AG04450 (cell line): ENCODE measurements at places on chromosomes 12 and 14.

DNA sequence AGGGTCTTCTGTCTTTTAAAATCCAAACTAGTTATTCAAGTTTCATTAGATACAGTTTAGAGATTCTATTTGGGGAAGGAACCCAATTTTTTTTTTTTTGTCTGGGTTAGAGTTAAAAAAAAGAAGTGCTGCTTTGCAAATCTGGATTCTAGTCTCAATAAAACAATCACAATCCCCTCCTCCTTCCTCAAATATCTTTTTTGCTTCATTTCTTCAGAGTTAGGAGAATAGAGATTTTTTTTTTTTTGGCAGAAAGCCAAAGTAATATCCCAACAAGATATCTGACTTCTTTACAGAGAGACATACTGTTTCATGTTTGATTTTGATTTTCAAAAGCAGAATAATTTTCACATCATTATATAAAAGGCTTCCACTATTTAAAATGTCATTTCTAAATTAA, 201.9 kb downstream of the FOXN3 start:
- DNase-seq, result no peak

- no peak for DNase-seq
Observed at GRCh38 chr12:62319058-62319457, 58.9 kb downstream of the USP15 start.

DNA sequence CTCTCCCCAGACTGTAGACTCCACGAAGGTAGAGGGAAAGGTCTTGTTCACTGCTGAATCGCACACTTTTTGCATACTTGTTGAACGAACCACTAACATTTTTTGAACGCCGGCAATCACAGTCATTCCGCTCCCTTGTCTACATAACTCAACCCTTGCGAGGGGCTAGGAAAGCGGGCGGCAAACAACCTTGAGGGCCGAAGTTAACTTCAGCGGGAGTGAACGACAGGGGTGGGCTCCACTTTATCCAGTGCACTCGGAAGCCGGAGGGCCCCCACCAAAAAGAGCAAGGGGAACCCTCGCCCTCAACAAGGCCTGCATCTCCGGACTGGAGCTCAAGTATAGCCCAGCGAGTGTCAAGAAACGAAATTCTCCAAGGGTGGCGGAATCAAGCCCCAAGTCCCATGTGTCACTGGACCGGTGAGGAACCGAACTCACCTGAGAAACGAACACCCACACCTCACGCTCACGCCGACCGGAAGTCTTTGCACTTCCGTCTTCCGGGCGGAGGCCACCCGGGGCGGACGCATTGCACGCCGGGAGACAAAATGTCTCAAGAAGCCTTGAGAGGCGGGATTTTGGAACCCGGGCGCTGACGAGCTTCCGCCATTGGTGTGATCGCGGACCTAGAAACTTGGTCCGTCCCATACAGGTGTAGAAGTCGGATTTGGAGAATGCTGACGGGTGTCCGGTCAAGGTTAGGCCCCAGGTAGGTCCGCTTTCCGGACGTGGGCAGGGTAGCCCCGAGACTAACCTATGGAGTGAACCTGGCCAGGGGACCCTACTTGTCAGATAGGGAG, at the start of gene LLPH:
Gene LLPH (minus strand): TSS at position 484 of the 800 bp plus-strand sequence. CDS start 1,644 bp downstream, outside the sequence.
- DNase-seq, result peak; percentile 50

DNA sequence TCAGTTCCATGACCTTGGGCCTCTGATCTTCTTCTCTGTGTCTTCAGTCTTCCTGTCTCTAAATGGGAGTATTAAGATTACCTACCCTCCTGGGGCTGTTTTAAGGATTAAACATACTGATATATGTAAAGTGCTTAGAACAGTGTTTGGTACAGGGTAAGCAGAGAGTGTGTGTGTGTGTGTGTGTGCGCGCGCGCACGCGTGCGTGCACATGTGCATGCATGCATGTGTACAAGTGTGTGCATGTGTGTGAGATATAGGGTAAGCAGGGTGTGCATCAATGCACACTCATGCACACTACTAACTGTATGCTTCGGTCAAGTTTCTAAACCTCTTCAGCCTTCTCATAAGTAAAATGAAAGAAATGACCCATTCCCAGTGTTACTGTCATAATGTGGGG, 196.6 kb downstream of the NTF3 start:
- no peak for DNase-seq

GRCh38 chr14:37114002-37114401, 58.4 kb downstream of the SLC25A21 start:
- DNase-seq, result no peak

GRCh38 chr12:132433641-132434395, 56.1 kb upstream of the FBRSL1 start:
- no peak for DNase-seq

DNA sequence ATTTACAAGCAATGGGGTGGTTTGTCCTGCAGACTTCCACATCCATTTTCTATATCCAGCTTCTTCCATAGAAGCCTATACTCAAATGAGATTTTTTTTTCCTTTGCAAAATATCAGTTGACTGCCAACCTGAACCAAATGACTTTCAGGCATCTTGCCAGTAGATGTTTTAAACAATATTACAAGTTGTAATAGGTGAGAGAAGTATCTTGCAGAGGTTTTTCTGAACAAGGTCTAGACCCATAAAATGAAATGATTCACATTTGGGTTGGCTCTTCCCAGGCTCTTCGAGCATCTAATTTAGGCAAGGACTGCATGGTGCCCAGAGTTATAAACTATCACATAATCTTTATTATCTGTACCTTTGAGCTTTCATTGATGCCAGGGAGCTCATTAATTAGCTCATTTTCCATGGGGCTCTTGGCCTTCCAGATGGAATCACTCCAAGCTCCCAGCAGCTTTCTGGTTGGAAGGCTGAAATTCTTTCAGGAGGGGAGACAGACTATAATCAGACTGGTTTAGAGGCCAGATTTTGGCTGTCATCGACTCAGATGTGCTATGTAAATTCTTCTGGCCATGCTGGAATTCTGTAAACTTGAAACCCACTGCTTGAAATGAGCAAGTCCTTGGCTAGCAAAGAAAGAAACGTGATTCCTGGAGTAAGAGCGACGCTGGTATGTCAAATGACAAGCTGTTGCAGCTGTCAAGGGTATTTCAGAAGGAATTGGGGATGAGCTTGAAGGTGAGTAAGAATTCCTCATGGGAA, 32.2 kb upstream of the DICER1 start:
- no peak for DNase-seq

DNA sequence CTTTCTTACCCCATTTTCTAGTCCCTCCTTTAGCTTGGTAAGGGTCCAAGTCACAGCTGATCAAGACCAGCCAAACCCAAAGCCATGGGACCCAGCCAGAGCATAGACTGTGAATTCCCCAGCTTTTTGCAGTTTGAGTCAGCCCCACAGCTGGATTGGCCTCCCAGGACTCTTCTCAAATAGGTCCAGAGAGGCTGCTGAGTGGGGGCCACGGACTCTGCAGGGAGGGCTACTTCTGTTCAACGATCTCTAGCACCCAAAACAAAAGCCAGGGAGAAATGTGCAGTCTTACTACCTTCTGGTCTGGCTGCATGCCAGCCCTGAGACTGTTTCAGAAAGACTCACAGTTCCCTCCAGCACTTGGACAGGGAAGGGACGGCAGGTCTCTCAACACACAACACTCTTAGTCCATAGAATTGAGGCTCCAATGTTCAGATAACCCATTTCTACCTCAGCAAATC, 1.6 kb downstream of the VDR start:
- DNase-seq, result peak; percentile 57

DNA sequence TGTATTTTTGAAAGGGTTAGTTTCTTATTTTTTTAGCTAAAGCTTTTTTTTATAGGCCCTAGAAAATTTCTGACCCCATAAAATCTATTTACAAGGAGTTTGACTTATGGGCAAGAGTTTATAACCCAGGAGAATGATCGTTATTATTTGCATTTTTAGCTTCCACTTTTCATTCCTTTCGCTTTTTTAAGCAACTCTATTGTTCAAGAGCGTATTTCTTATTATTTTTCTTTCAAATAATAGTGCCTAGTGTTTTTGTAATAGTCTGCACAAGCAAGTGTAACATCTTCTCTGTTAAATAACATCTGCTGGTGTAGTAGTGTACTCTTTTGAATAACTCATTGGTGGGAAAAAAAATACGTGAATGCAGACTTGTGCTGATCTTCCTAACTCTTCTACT, 216.3 kb downstream of the ERC1 start:
- DNase-seq, result no peak

DNA sequence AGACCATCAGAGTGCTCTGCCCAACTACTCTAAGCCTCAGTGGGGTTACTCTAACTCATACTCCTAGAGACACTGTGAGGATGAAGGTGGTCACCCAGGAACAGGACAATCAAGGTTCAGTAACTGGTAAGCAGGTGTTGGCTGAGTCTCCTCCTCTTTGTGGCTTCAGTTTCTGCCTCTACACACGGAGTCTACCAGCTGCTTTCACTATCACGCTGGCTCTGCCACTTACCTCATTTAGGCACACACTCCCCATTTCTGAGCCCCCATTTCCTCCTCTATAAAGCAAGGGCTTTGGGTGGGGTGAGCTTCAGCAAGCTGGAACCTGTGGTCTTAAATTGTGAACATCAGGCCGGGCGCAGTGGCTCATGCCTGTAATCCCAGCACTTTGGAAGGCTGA, 7.3 kb upstream of the TCHP start:
- no peak for DNase-seq

GRCh38 chr14:101252443-101253214, 308.7 kb upstream of the DIO3 start:
- DNase-seq, result no peak

- no peak for DNase-seq
Observed at GRCh38 chr12:23221066-23221465, 596.1 kb downstream of the ETNK1 start.

DNA sequence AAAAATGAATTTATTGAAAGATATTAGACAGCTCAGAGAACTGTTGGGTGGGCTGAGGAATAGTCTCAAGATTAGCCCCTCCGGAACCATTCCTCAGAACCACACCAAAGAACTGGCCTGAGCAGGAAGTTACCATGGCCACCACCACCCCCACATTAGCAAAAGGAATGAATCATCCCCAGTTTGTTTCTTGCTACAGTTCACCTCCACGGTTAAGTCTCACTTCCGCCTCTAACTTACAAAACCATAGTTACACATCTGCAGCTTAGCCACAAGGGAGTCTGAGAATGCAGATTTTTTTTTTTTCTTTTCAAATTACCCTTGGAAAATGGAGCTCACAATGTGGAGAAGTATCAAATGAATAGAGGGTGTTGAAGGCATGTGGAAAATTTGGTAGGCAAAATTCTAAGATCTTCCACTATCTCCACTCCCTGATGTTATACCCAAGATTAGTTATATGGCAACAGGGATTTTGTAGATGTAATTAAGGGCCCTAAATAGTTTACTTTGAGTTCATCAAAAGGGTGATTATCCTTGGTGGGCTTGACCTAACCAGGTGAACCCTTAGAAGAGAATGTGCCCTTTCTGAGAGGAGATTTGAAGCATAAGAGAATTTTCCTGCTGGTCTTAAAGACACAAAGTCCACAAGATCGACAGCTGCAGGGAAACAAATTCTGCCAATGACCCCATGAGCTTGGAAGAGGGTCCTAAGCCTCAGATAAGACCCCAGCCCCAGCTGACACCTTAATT, 129.8 kb upstream of the KRR1 start:
- peak; percentile 68 for DNase-seq

GRCh38 chr14:65637780-65638179, 225.2 kb downstream of the FUT8 start:
- DNase-seq, result no peak

DNA sequence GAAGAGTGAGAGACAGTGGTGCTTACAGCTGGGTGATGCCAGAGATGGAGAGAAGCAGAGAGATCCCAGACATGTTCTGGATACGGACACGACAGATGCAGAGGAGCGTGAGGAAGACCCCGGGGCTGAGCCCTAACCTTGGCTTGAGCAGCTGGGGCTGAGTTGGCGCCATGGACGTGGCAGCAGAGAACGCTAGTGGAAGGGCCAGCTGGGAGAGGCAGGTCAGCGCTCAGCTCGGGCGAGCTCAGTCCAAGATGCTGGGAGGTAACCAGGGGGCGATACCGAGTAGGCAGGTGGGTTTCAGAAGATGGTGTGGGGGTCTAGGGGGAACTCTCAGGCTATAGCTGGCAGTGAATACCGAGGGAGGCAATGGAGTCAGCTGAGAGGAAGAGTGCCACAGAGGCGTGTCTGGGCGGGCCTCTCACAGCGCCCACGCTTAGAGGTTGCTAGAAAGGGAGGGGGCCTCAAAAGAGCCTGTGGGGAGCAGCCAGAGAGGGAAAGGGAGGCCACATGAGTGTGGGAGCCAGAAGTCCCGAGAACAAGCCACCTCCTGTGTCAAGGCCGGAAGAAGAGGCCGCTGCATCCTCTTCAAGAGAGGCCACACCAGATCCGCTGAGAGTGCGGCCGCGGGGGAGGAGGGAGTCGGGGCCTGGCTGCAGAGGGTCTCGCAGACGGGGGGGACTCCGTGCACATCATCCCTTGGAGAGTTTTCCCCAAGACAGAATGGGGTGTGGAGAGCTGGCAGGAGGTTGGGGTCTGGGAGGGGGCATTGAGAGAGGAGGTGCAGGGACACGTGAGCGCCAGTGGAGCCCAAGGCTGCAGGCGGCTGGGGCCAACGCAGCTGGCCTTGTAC, 57.0 kb upstream of the DIO3 start:
- no peak for DNase-seq

- DNase-seq, result no peak
Observed at GRCh38 chr12:108240027-108240785, 98.9 kb downstream of the CMKLR1 start.

- no peak for DNase-seq
Observed at GRCh38 chr12:102513272-102513671, 32.9 kb upstream of the IGF1 start.

- DNase-seq, result no peak
Observed at GRCh38 chr14:73731111-73731510, 16.9 kb upstream of the PNMA1 start.

DNA sequence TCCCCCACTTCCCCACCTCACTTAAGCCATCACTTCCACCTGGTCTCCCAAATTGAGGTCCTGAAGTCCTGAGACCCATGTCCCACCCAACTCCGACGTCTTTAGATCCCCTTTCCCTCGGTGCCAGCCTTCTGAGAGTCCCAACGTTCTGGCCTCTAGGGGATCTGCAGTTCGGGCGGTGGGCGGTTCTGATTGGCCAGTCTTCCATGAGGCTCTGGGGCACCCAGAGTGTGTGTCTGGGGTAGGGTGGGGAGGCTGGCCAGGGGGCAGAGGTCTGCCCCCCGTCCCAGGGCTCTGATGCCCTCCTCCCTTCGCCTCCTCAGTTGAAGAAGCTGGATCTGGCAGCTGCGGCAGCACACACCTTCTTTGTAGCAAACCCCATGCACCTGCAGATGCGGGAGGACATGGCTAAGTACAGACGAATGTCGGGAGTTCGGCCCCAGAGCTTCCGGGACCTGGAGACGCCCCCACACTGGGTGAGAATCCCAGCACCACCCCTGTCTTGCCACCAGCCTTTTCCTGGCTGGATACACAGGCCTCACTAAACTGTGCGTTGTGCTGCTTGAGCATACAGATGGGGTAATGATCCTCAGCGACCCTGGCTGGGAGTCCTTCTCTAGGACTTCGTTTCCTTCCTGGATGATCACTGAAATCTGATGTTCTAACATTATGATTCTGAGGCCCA, 1.5 kb downstream of the P3H3 start:
- no peak for DNase-seq

- peak; percentile 87 for DNase-seq
Observed at GRCh38 chr12:66647034-66647691, 31.7 kb downstream of the GRIP1 start.
